ENCODE measurements at places on chromosomes 5 and 9.

DNA sequence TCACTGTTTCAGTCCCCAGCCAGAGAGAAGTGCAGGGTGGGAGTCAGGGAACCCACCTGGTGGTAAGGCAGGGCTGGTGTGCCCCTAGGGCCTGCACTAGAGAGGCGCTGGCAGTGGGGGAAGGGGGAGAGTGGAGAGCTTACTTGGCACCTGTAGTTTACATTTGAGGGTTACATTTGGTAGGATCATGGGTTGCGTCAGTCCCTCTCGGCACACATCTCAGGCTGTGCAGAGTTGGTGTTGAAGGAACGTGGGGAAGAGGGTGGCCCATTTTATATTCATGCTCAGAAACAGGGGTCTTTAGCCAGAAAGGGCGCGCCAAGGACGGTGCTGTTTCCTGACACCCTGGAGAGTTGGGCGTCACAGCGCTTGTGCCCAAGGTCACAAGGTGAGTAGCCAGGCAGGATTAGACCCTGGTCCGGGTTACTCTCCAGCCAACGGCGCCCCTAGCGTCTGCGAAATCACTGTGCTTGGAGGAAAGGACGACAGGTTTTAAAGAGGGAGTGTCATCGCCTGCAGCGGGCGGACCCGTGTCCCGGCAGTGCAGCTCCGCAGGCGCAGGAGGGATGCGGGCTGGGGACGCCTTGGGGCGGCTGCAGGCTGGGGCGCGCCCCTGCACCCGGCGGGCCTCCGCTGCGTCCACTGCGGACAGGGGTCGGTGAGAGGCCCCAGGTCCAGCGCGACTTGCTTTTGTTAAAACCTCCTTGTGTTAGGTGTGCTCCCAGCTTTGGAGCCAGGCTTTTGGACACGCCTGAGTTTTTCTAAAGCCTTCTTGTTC is 272.6 kb downstream of the FANCC start:
- no peak for DNase-seq

- DNase-seq: no peak
Observed at GRCh38 chr5:122083535-122083934, 5.5 kb upstream of the LOX start.

GRCh38 chr5:172564188-172564587 is 76.9 kb upstream of the NEURL1B start:
- DNase-seq: no peak

- DNase-seq: no peak
Observed at GRCh38 chr5:82881571-82882174, 195.5 kb downstream of the TMEM167A start.

- no peak for DNase-seq
Observed at GRCh38 chr9:98806394-98807035, 955 bp upstream of the GALNT12 start.

DNA sequence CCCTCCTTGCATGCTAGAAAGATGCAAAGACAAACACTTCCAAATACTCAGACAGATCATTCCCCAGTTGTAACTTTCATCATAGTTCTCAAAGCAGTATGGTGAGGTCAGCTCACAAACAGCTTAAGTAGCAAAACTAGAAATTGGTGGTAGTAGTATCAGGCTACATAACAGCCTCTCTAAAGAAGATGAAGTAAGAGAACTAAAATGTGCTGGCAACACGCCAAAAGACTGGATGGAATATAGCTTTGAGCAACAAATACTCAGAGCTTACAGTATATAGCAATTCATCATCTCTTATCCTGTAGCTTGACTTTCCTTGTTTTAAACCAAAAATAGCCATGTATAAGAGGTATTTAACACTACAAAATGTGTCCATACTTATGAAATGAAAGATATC is 7.5 kb downstream of the PFDN1 start:
- DNase-seq: no peak

DNA sequence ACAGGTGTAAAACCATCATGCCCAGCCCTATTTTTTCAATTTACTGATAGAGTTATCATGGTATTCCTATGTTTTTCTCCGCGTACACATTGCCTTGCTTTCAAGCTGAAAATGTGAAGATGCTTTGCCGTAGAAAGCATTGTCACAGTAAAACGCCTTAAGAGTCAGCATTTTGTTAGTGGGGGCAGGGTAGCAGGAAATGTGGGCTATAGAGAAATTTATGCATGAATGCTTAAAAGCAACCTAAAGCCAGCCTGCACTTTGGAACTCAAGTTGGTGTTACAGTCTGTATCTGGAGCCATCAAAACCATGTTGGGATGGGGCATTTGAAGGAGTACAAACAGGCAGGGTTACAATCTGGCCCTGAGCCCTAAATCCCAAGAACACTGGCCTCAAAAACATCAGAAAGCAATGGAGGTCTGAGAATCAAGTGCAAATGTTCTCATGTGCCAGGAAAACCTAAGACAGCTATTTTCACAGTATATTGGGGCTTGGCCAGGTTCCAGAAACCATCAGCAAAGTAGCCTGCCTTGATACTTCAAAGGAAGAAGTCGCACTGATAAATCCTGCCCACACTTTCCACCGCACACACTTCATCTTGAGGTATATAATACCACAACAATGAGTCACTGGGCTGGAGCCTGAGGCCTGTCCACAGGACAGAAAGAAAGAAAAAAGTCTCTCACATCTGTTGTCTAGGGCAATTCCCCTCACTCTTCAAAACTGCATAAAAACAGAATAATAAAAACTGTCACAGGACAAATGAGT is 313.8 kb downstream of the ENC1 start:
- peak; percentile 42 for DNase-seq

DNA sequence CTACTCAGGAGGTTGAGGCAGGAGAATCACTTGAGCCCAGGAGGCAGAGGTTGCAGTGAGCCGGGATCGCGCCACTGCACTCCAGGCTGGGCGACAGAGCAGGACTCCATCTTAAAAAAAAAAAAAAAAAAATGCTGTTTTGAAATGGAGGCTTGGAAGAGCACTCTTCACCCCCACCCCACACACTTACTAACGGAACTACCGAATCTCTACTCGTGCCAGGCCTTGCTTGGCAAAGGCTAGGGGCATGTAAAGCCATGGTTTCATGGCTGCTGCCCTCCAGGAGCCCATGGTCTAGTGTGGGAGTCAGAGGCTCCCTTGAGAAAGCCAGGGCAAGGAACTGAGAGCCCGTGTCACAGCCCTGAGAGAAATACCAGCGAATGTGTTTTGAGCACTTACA is 21.3 kb downstream of the PCDHGC5 start:
- DNase-seq: no peak

GRCh38 chr9:116944714-116945534 is 257.8 kb downstream of the TRIM32 start:
- DNase-seq: no peak

DNA sequence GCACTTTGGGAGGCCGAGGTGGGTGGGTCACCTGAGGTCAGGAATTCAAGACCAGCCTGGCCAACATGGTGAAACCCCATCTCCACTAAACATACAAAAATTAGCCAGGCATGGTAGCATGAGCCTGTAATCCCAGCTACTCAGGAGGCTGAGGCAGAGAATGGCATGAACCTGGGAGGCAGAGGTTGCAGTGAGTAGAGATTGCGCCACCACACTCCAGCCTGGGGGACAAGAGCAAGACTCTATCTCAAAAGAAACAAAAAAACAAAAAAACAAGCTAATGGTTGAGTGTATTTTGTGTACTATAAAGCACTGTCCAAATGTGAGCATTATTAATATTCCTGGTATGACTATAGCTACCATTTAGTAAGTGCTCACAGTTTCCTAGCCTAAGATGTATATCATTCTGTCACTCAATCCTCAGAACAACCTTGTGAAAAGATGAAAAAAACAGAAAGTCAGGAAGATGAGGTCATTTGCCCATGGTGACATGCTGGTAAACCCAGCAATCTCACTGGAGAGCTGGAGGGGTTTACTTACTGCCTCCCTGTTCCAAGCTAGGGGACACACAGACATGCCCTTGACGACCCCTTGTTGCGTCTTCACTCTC is 27.7 kb downstream of the ARHGEF37 start:
- DNase-seq: no peak

DNA sequence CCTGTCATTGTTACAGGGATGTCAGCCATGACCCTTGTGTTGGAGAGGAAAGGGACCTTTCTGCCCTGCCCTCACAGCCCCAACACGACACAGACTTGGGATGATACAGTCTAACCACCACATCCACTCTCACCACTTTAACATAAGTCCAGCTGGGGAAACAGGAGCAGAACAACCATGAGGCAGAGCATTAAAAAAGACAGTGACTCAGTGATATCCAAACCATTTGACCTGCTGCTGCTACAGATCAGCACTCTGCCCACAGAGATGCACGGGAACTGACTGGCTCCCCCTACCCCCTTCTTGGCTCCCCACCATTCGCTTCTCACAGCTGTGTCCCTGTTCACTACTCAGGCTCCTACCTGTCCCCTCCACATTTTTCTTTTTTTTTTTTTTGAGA is 458.6 kb downstream of the ZNF608 start:
- DNase-seq: no peak

GRCh38 chr5:135821061-135821801 is 13.2 kb upstream of the SLC25A48 start:
- DNase-seq: no peak

All from CD4-positive, alpha-beta T cell treated with Interferon gamma for 1 hour (primary cell).